Activated CD8-positive, alpha-beta memory T cell treated with anti-CD3 and anti-CD28 coated beads, Interleukin-2, amount 50 U/mL, for 4 hours (primary cell): ENCODE measurements at places on chromosomes 3 and 15.

- DNase-seq = no peak
These were observed 77.2 kb downstream of the VGLL4 start for GRCh38 chr3:11566478-11566877.

DNA sequence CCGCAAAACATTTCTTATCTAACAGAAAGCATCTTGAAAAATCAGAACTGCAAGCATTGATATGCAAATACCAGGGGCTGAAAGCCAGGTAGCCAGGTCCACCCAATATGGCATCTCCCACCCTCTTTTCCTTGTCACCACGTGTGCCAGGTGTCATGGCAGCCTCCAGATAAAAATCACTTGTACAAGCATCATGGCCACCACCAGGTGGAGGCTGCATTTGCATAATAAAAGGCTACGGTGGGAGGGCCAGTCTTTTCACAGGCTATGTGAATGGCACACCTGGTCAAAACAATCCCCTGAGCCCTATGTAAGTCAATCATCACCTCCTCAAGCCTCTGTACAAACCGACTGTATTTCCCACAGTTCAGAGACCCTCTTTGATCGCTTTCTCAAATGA, 1233.1 kb upstream of the ALCAM start:
- DNase-seq = no peak

DNA sequence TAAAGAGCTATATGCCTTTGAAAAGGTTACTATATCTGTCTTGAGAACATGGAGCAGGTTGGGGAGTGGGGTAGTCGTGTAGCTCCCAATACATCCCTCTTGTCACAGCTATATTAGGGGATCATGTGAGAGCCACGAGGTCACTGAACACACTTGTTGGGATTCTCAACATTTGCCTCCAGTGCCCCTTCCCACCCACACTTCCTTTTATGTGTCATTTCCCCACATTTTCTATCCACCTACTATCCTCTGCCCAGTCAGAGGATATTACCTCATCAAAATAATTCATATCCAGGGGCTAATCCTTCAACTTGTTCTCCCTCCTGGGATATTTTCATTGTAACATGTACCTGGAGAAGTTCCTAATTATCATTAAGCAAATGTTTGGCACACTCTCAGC, 85.0 kb downstream of the CYP19A1 start:
- DNase-seq = no peak

GRCh38 chr3:160106905-160107861, 118.0 kb upstream of the C3orf80 start:
- DNase-seq = no peak

- DNase-seq = no peak
These were observed 115.7 kb upstream of the TSPAN3 start for GRCh38 chr15:77186594-77187011.

GRCh38 chr15:71530116-71530515, 280.2 kb upstream of the NR2E3 start:
- no peak for DNase-seq

GRCh38 chr3:190180268-190180667, 59.6 kb upstream of the P3H2 start:
- DNase-seq = no peak

GRCh38 chr3:74537164-74537563, 77.3 kb downstream of the CNTN3 start:
- no peak for DNase-seq

DNA sequence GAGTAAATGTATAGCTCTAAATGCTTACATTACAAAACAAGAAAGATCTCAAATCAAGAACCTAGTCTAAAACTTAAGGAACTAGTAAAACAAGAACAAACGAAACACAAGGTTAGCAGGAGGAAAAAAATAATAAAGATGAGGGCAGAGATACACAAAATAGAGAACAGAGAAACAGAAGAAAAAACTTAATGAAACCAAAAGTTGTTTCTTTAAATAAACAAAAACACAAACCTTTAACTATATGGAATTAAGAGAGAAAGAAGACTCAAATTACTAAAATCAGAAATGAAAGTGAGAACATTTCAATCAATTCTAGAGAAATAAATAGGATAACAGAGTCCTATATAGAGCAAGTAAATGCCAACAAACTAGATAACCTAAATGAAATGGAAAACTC, 59.6 kb downstream of the DLG1 start:
- DNase-seq = no peak

DNA sequence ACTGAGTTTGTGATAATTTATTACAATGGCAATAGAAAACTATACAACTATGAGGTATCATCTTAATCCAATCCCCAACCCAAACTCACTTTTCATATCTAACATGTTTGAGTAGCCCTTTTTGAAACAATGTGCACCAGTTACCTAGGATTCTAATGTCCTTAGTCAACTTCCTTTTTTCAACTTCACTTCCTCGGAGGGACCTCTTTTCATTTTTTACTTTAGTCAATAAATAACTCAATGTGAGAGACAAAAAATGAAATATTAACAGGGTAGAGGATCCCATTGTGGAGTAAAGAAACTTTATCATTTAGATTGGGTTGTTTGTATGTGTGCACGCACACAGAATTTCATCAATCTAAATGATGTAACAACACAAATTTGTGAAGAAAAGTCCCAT, 193.6 kb upstream of the LRRC3B start:
- DNase-seq = no peak

- DNase-seq = no peak
These were observed 32.8 kb downstream of the GRIP2 start for GRCh38 chr3:14507305-14507741.

DNA sequence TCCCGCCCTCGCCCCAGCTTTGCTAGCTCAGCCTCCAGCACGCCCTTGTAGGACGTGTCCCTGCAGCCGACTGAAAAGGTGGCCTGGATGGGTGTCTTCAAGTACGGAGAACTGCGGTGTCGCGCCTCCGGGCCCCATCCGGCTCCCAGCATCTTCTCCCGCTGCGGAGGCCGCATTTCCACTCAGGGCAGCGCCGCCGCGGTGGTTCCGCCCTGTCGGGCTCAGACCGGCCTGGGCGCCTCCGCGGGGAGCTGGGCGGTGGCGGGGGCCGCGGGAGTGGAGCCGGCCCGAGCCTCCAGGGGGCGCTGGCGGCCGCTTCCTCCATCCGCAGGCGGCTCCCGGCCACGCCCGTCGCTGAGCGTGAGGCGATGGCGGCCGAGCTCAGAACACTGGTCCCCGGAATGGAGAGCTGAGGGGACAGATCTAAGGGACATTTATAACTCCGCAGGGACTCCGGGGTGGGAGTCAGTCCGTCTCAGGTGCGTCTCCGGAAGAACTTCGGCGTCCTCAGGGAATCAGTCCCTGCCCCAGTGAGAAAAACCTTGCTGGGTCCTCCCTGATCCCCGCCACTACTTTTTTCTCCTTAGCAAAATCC, 13.6 kb upstream of the SMCO1 start:
- peak; percentile 80 for DNase-seq

GRCh38 chr3:61985020-61985419, 388.3 kb downstream of the FEZF2 start:
- no peak for DNase-seq

- no peak for DNase-seq
These were observed 42.6 kb downstream of the CMTM7 start for GRCh38 chr3:32434206-32434605.
